ENCODE measurements at places on chromosomes 16 and 17.

- no peak for DNase-seq
Measured at GRCh38 chr16:87897521-87898505, 28.5 kb upstream of the SLC7A5 start.

DNA sequence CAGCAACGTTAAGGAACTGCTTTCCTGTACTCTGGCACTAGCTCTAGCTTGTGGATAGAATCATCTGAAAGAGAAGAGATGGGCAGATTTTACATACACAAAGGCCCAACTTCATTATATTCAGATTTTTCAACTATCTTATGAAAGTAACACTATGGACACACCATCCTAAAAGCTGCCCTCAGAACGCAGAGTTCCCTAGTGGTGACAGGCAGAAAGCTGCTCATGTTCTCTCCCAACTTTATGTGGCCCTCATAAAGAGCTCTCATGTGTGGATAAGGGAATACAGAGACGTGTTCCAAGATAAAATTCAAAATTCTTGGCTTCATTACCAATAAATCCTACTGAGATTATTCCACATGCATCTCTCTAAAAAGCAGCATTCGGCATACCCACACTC, 1.5 kb downstream of the CFAP20 start:
- DNase-seq: no peak

DNA sequence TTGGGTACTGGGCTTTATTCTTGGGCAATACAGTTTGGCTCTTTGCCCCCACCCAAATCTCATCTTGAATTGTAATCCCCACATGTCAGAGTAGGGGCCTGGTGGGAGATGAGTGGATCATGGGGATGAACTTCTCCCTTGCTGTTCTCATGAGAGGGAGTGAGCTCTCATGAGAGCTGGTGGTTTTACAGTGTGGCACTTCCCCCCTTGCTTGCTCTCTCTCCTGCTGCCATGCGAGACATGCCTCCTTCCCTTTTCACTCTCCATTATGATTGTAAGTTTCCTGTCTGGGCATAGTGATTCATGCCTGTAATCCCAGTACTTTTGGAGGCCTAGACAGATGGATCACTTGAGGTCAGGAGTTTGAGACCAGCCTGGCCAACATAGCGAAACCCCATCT, 18.1 kb upstream of the CNEP1R1 start:
- DNase-seq: no peak

DNA sequence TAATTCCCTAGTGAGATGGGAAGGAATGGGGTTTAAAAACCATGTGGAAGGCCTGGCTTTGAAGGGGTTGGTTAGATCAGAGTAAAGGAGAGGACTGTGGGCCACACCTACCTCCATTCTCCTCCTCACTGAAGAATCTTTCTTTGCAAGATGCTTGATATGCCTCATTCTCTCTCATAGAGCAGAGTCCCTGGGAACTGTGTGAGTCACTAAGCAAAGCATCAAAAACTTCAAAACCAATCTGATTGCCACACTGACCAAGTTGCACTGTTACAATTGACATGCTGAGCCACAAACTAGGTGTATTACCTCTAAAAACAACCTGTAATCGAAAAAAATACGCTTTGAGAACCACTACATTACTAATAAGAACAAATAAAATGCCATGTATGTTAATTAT, 2.0 kb downstream of the TUBD1 start:
- DNase-seq: no peak

- no peak for DNase-seq
Measured at GRCh38 chr16:4557973-4558372, 1.8 kb downstream of the C16orf96 start.

DNA sequence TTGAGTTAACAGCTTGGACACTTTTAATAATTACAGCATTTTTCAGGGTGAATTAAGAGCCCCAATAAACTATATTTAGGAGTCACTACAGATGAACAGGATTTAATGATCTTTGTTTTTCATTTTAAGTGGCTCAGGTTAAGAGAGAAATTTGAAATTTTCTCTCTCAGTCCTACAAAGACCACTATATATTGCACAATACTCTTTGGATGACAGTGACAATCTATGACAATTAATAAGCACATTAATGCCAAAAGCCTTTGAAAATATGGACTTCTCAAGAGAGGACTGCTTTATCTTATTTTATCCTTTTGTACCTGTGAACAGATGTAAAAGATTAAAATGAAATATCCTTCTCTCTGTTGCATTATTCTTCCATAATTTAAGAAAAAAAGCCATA, 151.1 kb upstream of the IRX5 start:
- DNase-seq: no peak

GRCh38 chr17:40113907-40114245, 7.9 kb upstream of the MSL1 start:
- no peak for DNase-seq

GRCh38 chr16:28078261-28078660, 14.7 kb upstream of the GSG1L start:
- no peak for DNase-seq

- DNase-seq: no peak
Measured at GRCh38 chr16:85437166-85438052, 175.7 kb upstream of the GSE1 start.

DNA sequence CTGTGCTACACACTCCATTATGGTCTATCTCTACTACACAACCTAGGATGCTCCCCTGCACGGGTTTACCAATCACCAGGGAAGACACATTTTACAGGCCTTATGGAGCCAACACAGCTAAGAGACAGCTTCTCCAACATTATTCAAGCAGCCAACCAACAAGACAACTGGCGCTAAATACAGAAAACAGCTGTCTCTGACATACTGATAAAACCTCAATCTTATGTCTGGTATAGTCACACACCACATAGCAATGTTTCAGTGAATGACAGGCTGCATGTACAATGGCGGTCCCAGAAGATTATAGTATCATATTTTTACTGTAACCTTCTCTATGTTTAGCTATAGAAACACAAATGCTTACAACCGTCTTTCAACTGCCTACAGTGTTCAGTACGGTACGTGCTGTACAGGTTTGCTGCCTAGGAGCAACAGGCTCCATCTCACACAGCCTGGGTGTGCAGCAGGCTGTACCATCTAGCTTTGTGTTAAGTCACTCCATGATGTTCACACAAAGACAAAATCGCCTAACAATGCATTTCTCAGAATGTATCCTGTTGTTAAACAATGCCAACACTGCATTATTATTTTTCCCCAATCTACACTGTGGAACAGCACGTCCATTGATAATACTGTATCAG, 10.9 kb downstream of the USP22 start:
- DNase-seq: no peak

- DNase-seq: peak; percentile 96
Measured at GRCh38 chr16:714558-715476, at the start of gene METRN. TSS of gene METRN (plus strand) at chr16:715118. CDS start at chr16:715290, 172 bp downstream.

GRCh38 chr17:7354262-7354843, 603 bp upstream of the TMEM95 start:
- no peak for DNase-seq

DNA sequence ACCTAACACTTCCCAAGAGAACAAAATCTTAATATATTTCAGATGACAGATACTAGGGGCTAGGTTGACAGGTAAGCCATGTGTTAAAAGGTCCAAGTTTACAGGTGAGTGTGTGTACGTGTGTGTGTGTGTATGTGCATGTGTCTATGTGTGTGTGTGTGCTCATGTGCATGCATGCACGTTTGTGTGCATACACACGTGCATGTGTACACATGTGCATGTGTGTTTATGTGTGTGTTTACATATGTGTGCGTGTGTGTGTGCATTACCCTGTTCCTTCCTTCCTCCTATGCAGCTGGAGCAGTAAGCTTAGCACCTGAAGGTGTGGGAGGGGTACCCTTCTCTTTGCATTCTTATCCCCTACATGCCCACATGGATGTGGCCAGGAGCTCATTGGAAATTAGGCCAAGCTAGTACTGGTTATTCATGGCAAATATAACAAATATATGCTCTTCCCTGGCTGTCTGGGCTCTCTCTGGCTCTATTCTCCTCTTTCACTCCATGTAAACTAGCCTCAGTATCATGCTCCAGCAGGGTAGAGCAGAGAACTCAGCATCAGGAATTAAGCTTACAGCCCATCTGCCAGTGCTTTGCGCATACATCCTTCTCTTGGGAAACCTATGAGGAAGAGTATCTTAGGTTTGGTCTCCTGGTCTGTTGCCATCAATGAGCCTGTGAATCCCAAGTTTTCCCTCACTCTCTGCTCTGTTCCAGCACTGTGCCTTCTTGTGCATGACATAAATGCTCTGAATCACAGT, 258.0 kb upstream of the MYOCD start:
- no peak for DNase-seq

GRCh38 chr16:28133666-28134065, 70.2 kb upstream of the GSG1L start:
- no peak for DNase-seq

- no peak for DNase-seq
Measured at GRCh38 chr17:80453126-80453997, 23.0 kb downstream of the NPTX1 start.

DNA sequence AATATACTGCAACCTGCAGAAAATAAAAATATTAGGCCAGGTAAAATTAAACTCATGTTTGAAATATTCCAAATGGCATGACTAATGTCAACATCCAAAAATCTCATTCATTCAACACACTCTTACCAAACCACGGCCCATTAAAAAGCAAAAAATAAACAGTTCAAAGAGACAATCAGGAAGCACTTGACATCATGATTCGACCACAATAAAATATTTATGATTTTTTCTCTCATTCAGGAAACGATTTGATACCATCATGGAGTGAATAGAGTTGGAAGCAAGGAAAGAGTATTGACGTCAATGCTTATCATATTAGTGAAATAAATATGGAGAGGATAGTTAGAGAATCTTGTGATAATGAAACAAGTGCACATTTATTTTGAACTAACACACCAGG, 354.1 kb downstream of the KCNJ2 start:
- no peak for DNase-seq

All from GM12891 (cell line).